ENCODE measurements at places on chromosomes 12 and 14. TPM values are rescaled to one million over a fixed set of nuclear protein-coding genes. Genes with fewer than 3 reads are reported as not detected.

The DPPA3 gene
- not detected for total RNA-seq

The TGFB3 gene
- total RNA-seq: 12.2 TPM

The SERPINA1 gene
- total RNA-seq: not detected

The CD69 gene
- total RNA-seq: not detected

The OTX2 gene
- not detected for total RNA-seq

The LTB4R2 gene
- 2.7 TPM for total RNA-seq

The TSHR gene
- not detected for total RNA-seq

The FAM181A gene
- total RNA-seq: not detected

The CATSPERB gene
- not detected for total RNA-seq

The RNASE1 gene
- total RNA-seq: not detected

The TMEM119 gene
- total RNA-seq: 62.7 TPM

The PTPN6 gene
- total RNA-seq: under 0.01 TPM

The PRIMA1 gene
- total RNA-seq: not detected

The AGAP2 gene
- total RNA-seq: 0.14 TPM

The IQSEC3 gene
- total RNA-seq: 1.4 TPM

The PLA2G1B gene
- total RNA-seq: not detected

The PRB2 gene
- not detected for total RNA-seq

The TSPAN19 gene
- total RNA-seq: not detected

The PTPRQ gene
- total RNA-seq: 2.8 TPM

The CNOT2 gene
- 139 TPM for total RNA-seq

The PA2G4 gene
- 93.8 TPM for total RNA-seq

The BEGAIN gene
- not detected for total RNA-seq

The CERS5 gene
- total RNA-seq: 40.0 TPM

The AQP6 gene
- total RNA-seq: under 0.01 TPM

The TMPRSS12 gene
- total RNA-seq: not detected

The CNTN1 gene
- total RNA-seq: 0.65 TPM

The ERP27 gene
- total RNA-seq: not detected

The CCDC196 gene
- total RNA-seq: not detected

The CLEC2B gene
- total RNA-seq: 22.3 TPM

The PMCH gene
- not detected for total RNA-seq

The MAGOHB gene
- total RNA-seq: 22.8 TPM

The COCH gene
- 0.14 TPM for total RNA-seq

The PLD4 gene
- 0.09 TPM for total RNA-seq

The PPP4R4 gene
- 1.7 TPM for total RNA-seq

The SPIC gene
- total RNA-seq: not detected

The SLC2A3 gene
- total RNA-seq: 80.4 TPM

The NEUROD4 gene
- total RNA-seq: not detected

The SRRM4 gene
- under 0.01 TPM for total RNA-seq

The KRT73 gene
- not detected for total RNA-seq

All from smooth muscle cell of bladder (primary cell).